ENCODE measurements at places on chromosomes 2 and 18. TPM values are rescaled to one million over a fixed set of nuclear protein-coding genes. Genes with fewer than 3 reads are reported as not detected.

- peak; percentile 39 for DNase-seq
Observed at GRCh38 chr2:99865818-99866676, 276.3 kb downstream of the AFF3 start.

C2orf68 gene
- 10.1 TPM for polyA plus RNA-seq

DNA sequence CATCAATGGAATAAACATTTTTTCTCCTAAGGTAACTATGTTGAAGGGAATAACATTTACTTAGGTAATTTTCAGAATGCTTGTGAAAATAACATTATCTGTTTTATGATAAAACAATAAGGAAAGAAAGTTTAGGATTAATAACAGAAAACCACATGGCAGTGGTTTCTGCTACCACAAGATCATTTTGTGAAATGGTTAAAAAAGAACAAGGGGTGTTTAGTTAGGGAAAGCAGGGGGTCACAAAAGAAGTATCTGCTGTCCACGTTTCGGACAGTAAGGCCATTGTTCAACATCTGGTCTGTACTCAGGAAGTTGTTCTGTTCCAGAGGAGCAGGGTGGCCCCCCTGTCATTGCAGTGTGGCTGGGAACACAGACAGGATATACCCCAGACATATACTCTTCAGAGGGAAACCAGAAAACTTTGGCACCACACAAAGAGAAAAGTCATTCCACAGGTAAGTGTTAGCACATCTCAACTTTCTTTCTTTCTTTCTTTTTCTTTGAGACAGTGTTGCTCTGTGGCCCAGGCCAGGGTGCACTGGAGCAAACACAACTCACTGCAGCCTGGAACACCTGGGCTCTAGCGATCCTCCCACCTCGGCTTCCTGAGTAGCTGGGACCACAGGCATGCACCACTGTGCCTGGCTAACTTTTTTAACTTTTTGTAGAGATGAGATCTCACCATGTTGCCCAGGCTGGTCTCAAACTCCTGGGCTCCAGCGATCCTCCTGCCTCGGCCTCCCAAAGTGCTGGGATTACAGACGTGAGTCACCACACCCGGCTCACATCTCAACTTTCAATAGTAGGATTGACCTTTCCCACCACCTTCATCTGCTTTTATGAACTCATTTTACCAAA, 14.8 kb upstream of the ARL5A start:
- DNase-seq, result no peak

DNA sequence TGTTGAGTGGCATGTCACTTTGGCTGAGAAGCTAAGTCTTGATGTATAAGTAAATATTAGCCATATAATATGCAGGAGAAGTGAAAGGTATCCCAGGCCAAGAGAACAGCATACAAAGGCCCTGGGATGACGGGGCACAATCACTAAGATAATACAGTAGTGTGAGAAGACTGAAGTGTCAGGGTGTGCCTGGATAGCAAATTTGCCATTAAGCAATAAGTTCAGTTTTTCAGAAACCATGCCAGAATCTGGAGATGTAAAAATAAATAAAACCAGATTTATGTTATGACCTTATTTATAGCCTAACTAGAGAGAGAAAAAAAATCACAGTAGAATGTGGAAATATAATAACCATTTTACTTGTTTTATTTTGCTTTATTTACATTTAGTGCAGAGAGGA, 1858.7 kb upstream of the CELF4 start:
- DNase-seq, result no peak

REG3G gene
- polyA plus RNA-seq, result not detected

DNA sequence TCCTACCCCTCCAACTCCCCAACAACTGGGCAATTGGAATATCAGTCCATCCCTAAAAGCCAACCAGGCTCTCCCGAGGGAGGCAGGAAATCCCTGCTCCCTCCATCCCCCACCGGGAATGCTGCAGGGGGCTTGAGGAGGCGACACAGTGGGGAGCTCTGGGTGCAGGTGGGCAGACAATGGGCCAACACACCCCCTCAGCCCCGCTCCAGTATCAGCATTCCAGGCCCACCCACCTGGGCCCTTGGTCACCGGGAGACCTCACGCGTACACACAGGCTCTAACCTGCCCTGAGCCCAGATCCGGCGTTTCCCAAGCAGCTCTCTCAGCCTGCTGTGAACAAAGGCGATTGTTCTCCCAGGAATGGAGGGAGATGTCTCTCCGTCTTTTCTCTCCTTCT, 37.6 kb upstream of the FZD7 start:
- no peak for DNase-seq

ZC3H6 gene
- polyA plus RNA-seq, result 0.60 TPM

GRCh38 chr18:7908681-7909299, 341.7 kb downstream of the PTPRM start:
- DNase-seq, result no peak

All from IMR-90 (cell line).